ENCODE measurements at places on chromosomes 3 and 15.
A peak's percentile ranks its signal among the peaks of the same experiment; 100 is the strongest.

GRCh38 chr15:80275961-80276360 is 23.9 kb upstream of the CTXND1 start:
- no peaks in the 10 kb centered on the region for H3K4me1 ChIP-seq
- no peaks in the 10 kb centered on the region for H3K27me3 ChIP-seq
- H3K4me3 ChIP-seq, result no peak overlapping the region
- H3K27ac ChIP-seq, result no peak overlapping the region

GRCh38 chr3:151135541-151136337 is 50.3 kb downstream of the MED12L start:
- H3K27me3 ChIP-seq, result no peaks in the 10 kb centered on the region
- H3K27ac ChIP-seq, result no peak overlapping the region
- no peak for DNase-seq
- H3K4me1 ChIP-seq, result no peaks in the 10 kb centered on the region
- H3K36me3 ChIP-seq, result no peaks in the 10 kb centered on the region
- H3K4me3 ChIP-seq, result no peak overlapping the region

- no peak within 1 kb of the TSS for H3K27ac ChIP-seq
- DNase-seq, result no peak
- H3K4me3 ChIP-seq, result peak within 1 kb of the TSS; percentile 62
- no peaks in the 10 kb centered on the region for H3K27me3 ChIP-seq
- H3K4me1 ChIP-seq, result no peaks in the 10 kb centered on the region
Observed at GRCh38 chr3:62874711-62875557, at the start of gene CADPS. Gene CADPS (minus strand): TSS chr3:62875416. CDS start chr3:62875029, 387 bp downstream.

GRCh38 chr3:72353236-72354128 is 494.8 kb downstream of the SHQ1 start:
- H3K4me3 ChIP-seq, result no peak overlapping the region
- no peak for DNase-seq
- no peaks in the 10 kb centered on the region for H3K27me3 ChIP-seq
- no peaks in the 10 kb centered on the region for H3K36me3 ChIP-seq

DNA sequence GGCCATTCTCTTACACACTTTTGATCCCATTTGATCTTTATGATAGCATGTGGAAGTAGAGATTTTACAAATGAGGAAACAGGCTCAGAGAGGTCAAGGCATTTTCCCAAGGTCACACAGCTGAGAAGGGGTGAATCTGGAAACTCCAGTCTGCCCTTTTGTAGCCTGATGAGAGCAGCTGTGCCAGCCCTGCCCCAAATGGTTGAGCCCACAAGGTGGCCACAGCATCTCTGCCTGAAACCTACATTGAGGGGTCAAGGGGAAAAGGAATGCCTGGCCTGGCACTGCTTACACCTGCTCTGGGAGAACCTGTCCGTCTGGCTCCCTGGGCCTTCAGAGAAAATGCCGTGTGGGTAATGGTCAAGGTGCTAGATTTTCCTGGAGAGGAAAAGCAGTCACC is 200.2 kb upstream of the LINGO1 start:
- H3K36me3 ChIP-seq, result no peaks in the 10 kb centered on the region
- no peak overlapping the region for H3K4me3 ChIP-seq
- DNase-seq, result no peak
- no peaks in the 10 kb centered on the region for H3K27me3 ChIP-seq

GRCh38 chr3:87370007-87370406 is 93.6 kb upstream of the POU1F1 start:
- H3K27ac ChIP-seq, result no peak overlapping the region
- H3K36me3 ChIP-seq, result no peaks in the 10 kb centered on the region
- H3K4me3 ChIP-seq, result no peak overlapping the region
- H3K27me3 ChIP-seq, result no peaks in the 10 kb centered on the region
- no peak for DNase-seq

- H3K4me3 ChIP-seq, result no peak overlapping the region
- no peaks in the 10 kb centered on the region for H3K27me3 ChIP-seq
- H3K4me1 ChIP-seq, result no peaks in the 10 kb centered on the region
Observed at GRCh38 chr3:134155446-134155845, 95.2 kb downstream of the RYK start.

- H3K4me3 ChIP-seq, result peak overlapping the region; percentile 74
- no peaks in the 10 kb centered on the region for H3K4me1 ChIP-seq
- no peak for DNase-seq
- no peak overlapping the region for H3K27ac ChIP-seq
- H3K36me3 ChIP-seq, result peaks cover 2% of the 10 kb centered on the region
Observed at GRCh38 chr3:101778385-101779046, 495 bp upstream of the NXPE3 start.

- no peak overlapping the region for H3K4me3 ChIP-seq
- H3K27ac ChIP-seq, result no peak overlapping the region
- H3K27me3 ChIP-seq, result no peaks in the 10 kb centered on the region
- no peak for DNase-seq
Observed at GRCh38 chr15:33149919-33150318, 44.6 kb downstream of the FMN1 start.

DNA sequence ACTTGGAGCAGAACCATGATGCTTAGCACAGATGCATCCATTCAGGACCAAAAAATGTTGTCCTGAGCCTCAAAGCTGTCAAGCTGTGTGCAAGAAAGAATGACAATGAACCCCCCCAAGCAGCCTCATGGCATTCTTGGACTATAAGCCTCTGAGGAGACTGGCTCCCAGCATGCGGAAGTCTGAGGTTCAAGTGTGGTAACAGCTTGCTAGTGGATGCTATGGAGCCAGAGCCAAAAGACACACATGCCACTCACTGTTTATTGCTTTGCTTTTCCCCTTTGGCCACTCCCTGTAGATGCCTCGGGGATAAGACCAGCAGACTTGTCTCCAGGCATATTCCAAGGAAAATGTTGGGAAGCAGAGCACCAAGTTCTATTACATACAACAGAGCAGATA is 38.2 kb upstream of the SNRK start:
- no peaks in the 10 kb centered on the region for H3K36me3 ChIP-seq
- 0 out of 2 replicates have a peak, but pooled peaks cover 1% of the 10 kb centered on the region for H3K4me1 ChIP-seq
- H3K27me3 ChIP-seq, result no peaks in the 10 kb centered on the region
- DNase-seq, result no peak

DNA sequence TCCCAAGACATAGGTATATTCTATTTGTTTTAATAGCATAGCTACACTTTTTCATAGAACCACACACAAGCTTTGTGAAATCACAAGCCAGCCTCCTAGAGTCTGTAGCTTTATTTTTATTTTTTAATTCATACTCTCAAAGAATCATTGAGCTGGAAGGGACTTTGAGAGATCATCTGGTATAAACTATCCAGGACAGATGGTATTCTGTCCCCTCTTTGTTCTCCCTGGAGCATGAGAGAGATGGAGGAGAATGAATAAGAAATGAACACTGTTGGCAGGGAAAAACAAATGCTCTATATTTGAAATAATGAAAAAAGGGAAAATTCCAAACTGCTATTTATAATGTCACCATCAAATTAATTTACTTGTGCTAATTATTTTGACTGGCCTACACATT is 338.7 kb upstream of the IL12A start:
- H3K27me3 ChIP-seq, result no peaks in the 10 kb centered on the region
- H3K36me3 ChIP-seq, result no peaks in the 10 kb centered on the region
- DNase-seq, result no peak
- H3K4me3 ChIP-seq, result no peak overlapping the region
- no peaks in the 10 kb centered on the region for H3K4me1 ChIP-seq

DNA sequence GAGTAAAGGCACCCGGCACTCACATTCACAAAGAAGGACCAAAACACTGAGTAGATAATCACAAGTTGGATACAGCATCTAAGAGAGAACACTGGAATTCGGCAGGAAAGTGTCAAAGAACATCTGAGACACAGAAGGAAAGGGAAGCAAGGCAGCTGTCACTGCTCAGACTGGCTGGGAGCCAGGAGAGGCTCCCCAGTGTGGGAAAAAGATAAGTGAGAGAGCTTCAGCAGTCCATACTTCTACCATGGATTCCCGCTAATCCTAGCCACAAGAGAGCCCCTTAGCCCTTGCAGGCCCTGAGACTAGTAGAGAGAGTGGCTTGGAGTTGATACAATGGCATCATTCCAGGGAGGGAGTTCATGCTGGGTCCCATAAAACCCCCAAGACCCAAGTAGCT is 36.7 kb upstream of the CP start:
- H3K27ac ChIP-seq, result no peak overlapping the region
- H3K4me1 ChIP-seq, result no peaks in the 10 kb centered on the region
- H3K4me3 ChIP-seq, result no peak overlapping the region
- H3K36me3 ChIP-seq, result no peaks in the 10 kb centered on the region
- DNase-seq, result no peak

DNA sequence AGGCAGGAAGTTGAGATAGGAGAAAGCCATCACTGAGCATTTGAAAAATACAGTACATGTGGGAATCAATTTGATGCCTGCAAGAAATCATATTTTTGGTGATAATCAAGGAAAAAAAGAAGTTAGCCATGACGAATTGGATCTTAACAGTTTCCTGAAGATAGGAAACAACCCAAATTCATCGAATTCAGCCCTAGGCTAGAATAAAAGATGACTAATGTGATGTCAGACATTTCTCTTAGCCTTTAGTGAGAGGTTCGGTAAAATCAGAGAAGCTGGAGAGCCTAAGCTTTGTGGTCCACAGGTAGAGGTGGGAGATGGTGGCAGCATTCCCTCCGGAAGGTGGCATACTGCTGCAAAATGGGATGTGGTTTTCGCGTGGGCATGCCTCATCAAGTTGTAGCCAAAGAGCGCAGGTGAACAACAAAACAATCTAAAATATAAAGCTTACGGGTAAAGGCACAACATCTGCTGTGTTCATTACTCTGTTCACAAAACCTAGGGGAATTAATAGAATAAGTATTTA is 144.1 kb upstream of the ALCAM start:
- H3K4me3 ChIP-seq, result no peak overlapping the region
- no peaks in the 10 kb centered on the region for H3K36me3 ChIP-seq
- no peak overlapping the region for H3K27ac ChIP-seq
- H3K4me1 ChIP-seq, result no peaks in the 10 kb centered on the region

DNA sequence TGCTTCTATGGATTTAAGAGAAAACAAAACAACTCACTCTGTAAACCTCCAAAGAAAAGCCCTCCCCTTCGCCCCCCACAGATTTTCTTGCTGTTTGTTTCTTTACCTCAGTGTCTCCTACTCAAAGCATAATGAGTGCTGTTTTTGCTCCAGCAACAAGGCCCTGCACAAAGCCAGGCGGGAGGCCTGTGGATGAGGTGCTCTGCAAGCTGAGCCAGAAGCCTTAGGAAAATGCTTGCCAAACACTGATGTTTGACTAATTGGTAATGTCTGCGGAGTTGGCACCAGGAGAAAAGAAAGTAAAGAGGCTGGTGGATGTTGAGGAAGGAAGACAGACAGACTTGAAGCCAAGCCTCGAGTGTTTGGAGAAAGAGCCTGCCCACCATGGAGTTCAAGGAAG is 99.7 kb downstream of the RARB start:
- H3K36me3 ChIP-seq, result no peaks in the 10 kb centered on the region
- no peaks in the 10 kb centered on the region for H3K4me1 ChIP-seq
- H3K4me3 ChIP-seq, result no peak overlapping the region
- no peaks in the 10 kb centered on the region for H3K27me3 ChIP-seq
- H3K27ac ChIP-seq, result no peak overlapping the region

DNA sequence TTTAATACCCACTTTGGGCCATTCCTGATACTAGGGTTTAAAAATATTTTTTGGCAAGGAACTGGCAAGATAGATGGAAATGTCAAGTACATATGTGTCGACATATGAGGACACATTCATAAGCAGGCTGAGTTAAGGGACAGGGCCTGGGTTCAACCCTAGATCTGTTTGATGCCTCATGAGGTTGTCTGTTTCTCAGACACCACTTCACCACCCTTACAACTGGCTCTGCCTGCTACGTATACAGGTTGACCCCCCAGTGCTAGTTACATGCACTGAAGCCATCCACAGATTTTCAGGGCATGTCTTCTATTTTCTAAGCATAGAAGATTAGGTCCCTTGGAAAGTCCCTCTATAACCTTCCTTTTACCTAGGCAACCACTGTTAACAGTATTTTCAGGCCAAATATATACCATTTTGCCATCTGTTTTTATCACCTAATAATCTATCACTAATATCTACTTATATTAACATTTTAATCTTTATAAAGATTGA is 296.7 kb downstream of the PLCL2 start:
- H3K27ac ChIP-seq, result no peak overlapping the region
- no peaks in the 10 kb centered on the region for H3K36me3 ChIP-seq
- no peaks in the 10 kb centered on the region for H3K4me1 ChIP-seq
- no peak for DNase-seq

- H3K4me3 ChIP-seq, result no peak overlapping the region
- H3K4me1 ChIP-seq, result no peaks in the 10 kb centered on the region
- no peaks in the 10 kb centered on the region for H3K36me3 ChIP-seq
- H3K27me3 ChIP-seq, result no peaks in the 10 kb centered on the region
- no peak overlapping the region for H3K27ac ChIP-seq
Observed at GRCh38 chr3:114872050-114872449, 275.0 kb downstream of the ZBTB20 start.

- H3K4me3 ChIP-seq, result no peak overlapping the region
- H3K27me3 ChIP-seq, result no peaks in the 10 kb centered on the region
- no peak overlapping the region for H3K27ac ChIP-seq
- H3K4me1 ChIP-seq, result no peaks in the 10 kb centered on the region
Observed at GRCh38 chr3:93988283-93988682, 8.3 kb downstream of the ARL13B start.

DNA sequence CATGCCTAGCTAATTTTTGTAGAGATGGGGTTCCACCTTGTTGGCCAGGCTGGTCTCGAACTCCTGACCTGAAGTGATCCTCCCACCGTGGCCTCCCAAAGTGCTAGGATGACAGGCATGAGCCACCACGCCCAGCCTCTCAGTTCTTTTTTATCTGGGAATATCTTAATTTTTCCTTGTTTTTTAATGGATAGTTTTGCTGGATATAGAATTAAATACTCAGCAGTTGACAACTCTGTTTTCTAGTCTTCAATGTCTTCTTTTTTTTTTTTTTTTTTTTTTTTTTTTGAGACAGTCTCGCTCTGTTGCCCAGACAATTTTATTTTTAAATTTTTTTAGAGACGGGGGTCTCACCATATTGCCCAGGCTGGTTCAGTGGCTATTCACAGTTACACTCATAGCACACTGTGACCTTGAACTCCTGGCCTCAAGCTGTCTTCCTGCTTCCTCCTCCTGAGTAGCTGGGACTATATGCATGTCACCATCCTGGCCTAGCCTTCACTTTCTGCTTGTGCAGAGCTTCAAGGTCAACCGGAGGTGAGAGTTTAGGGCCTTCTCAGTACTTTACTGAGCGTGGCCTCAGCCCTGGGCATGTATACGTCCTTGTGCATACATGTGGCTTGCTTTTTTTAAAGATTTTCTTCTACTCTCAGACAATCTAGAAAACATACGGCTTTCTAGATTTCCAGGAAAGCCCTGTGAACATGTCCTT is 120.5 kb downstream of the ZNF609 start:
- H3K4me1 ChIP-seq, result no peaks in the 10 kb centered on the region
- H3K36me3 ChIP-seq, result no peaks in the 10 kb centered on the region
- no peak for DNase-seq
